ENCODE measurements at places on chromosomes 3 and 15.

DNA sequence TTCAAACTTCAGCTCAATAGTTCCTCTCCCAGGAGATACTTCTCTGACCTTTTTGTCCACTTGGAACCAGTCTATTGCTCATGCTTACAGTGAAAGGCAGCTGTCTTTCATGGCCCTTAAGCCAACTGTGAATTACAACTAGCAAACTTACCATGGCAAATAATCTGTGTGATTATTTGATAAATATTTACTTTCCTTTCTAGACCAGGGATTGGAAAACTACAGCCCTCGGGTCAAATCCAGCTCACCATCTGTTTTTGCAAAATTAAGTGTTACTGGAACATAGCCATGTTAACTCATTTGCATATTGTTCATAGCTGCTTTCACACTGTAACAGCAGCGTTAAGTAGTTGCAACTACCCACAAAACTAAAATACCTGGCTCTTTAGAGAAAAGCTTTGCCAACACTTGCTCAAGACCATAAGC is 289.1 kb upstream of the MCTP2 start:
- DNase-seq = no peak

GRCh38 chr15:28912422-28912821 is 26.6 kb downstream of the APBA2 start:
- no peak for DNase-seq

DNA sequence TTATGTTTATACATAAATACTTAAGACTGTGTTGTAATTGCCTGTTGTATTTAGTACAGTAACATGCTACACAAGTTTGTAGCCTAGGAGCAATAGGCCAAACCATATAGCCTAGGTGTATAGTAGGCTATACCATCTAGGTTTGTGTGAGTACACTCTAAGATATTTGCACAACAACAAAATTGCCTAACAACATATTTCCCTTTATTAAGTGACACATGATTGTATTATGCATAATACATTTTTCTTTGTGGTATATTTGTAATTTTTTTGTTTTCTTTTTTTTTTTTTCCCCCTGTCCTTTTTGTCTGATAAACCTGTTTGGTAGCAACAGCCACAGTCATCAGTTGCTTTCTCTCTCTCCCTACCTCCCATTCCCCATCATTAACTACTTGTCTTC is 945.6 kb downstream of the ZPLD1 start:
- DNase-seq = no peak

DNA sequence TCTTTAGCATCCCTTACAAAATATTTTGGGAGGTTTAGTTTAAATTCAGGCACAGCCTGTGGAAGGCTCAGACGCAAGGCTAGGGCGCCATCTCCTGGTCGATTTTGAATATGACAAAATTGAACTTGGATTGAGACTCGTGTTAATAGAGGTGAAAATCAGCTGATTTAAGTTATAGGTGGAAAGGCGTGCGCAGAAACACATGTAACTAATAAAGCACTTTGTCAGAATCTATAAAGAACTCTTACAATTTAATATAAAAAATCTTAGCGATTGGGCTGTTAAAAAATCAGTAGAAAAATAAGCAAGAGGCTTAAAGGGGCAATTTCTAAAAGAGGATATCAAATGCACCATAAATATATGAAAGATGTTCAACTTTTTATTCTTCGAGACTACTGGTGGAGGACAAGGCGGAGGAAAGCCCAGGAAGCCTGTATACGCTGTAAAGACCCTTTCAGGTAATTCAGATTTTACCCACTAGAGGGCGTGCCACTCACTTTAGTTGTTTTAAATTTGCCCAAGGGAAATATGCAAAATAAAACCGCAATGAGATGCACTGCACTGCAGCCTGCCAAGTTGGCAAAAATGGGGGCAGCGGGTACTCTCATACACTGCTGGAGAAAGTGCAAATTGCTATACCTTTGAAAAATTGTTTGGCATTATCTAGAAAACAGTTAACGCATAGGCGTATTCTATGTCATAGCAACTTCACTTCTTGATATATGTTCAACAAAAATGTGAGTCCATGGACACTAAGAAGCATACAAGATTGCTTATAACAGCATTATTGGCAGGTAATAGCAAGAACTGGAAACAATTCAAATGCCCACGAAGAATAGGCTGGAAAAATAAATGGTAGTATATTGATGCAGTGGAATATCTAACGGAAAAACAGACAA is 64.7 kb downstream of the SLC30A4 start:
- DNase-seq = peak; percentile 69

- no peak for DNase-seq
Observed at GRCh38 chr3:141360888-141361598, 7.3 kb upstream of the ZBTB38 start.

GRCh38 chr3:11140030-11140712 is 14.1 kb upstream of the HRH1 start:
- no peak for DNase-seq

GRCh38 chr3:68667346-68667745 is 265.0 kb downstream of the TAFA4 start:
- DNase-seq = no peak

GRCh38 chr3:107172411-107172810 is 204.8 kb upstream of the CCDC54 start:
- no peak for DNase-seq

- DNase-seq = no peak
Observed at GRCh38 chr3:49842843-49843517, 13.4 kb downstream of the TRAIP start.

DNA sequence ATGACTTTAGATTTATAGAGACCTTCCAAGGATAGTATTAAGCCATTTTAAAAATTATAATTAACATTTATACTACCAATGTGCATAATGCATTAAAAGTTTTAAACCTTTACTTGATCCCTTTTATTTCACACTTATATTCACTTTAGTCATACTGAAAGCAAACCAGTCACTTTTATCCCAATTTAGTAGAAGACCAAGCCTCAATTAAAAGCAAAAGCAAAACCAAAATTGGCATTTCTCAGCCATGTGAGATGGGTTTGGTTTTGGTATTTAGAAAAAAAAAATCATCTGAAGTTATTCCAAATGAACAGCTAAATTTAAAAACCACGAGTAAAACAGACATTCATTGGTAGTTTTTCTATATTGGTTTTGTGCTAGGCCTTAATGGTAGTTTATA is 249.4 kb downstream of the LPP start:
- DNase-seq = no peak

- DNase-seq = no peak
Observed at GRCh38 chr15:58134886-58135285, 3.3 kb upstream of the AQP9 start.

DNA sequence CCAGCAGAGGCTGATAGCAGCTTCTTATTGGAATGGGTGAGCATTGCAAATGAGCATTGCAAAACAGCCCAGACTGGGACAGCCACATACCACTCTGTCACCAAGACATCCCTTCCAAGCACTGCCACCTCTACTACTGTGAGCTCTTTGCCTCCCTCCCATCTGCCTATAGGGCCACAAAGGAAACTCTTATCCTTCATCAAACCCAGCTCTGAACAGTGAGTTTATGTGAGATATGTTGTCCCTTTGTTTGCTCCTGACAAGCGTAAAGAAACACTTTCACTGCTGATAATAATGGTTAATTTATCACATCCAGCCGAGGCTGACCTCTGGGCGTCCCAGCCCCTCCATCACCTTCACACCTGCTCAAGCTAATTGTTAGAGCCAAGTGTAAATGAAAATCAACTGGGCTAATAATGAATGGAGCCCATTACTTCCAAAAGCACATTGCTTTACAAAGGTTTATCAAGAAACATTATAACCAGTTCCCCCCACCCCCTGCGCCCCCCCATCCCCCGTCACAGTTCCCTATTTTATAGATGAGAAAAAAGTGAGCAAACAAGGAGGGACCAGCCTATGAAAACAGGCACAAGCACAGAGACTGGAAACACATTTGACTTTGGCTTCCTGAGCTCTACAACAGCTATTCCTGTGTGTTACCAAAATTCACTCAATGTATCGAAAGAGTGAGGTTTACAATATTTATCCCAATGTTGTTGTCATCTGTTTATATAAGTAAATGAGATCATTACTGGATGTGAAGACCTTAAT is 146.3 kb downstream of the ANXA2 start:
- DNase-seq = no peak

DNA sequence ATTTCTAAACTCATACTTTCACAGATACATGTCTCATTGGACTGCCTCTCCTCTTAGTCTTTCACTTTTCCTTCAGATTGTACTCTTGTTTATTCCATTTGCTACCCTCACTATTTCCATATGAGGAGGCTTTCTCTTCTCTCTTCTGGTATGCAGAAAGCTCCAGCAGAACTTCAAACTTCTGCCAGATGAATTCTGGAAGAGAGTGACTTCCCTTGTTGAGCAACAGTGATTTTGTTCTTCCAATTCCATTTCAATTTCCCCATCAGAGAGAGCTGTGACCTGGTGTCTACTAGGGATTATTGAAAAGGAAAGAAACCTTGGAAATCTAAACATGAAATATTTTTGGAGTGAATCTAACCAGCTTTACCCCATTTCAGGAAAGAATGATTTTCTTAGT is 523.2 kb upstream of the ZNF717 start:
- DNase-seq = no peak

GRCh38 chr3:196149831-196150301 is 61.3 kb downstream of the ZDHHC19 start:
- no peak for DNase-seq

DNA sequence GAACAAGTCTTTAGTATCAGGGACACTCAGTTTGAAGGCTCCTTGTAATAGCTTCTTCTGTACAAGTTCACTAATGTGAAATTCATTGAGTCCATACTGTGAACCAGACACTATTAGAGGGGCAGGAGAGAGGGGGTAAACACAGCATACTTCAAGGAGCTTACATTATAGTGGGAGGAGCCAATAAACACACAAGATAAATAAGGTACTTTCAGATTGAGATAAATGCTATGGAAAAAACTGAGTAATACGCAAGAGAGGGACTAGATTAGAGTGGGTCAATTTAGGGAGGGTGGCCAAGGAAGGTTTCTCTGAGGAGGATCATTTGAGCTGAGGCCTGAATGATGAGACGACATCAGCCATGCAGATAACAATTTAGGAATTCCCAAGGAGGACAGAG is 3.1 kb upstream of the AKAP13 start:
- no peak for DNase-seq

DNA sequence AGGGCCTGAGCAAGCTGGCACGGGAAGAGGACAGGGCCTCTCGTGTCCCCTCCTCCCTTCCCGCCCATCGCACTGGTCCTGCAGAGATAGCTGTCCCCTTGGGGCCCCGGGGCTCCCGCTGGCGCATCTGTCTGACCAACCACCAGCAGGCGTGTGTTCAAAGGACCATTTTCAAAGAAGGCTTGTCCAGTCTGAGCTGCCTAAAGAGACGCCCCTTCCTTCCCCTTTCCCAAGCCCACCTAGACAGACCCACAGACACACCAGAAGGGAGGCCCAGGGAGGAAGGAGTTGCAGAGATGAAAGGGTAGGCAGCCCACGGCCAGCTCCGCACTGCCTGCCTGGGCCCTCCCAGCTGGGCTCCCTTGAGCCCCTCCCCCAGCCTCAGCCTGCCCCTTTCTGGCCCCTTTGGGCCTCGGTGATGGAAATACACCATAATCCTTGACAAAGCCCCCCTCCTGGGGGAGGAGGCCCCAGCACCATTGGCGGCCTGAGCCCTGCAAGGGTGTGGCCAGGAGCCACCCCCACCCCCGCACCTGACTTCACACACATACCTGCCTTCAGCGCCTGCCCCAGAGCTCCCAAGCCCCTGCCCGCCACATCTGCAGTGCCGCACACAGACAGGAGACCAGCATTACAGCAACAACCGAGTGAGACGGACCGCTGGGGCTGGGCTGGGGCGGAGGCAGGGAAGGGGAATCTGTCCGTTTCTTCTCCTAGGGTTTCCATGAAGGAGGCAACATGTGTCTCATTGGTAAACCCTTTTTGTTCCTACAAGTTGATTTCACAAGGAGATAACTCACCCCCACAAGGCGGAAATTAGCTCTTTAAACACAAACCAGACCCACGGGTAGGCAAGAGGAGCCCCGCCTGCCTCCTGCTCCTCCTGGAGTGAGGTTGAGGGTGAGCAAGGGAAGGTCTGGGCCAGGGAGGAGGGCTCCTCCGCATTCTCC is at the start of gene STRA6:
Gene STRA6 (minus strand): TSS at position 336 of the 950 bp plus-strand sequence. CDS start 520 bp downstream, outside the sequence.
- DNase-seq = no peak

- DNase-seq = no peak
Observed at GRCh38 chr3:129474984-129475804, 35.2 kb downstream of the IFT122 start.

DNA sequence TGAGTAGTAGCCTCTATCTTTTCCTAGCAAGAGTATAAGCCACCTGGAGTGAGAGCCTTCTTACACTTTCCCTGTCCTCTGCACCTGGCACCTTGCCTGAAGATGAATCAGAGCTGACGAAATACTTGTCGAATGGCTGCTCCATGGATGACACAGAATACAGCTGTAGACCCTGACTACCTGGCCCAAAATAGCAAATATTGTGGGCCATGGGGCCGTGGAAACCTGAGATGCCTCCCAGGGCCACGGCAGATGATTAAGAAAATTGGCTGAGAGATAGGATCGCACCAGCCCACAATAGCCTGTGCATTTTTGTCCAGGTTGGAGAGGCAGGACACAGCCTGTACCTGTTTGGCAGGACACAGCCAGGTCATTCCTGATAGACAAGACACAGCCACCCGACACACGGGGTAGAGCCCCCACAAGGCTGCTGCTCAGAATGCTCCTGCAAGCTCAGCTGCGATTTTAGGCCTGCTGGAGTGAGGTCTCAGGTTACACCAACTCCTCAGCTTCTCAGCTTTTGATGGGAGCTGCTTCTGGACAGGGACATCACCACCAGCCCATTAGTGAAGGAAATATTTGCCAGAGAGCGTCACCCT is 22.9 kb upstream of the TPM1 start:
- no peak for DNase-seq

DNA sequence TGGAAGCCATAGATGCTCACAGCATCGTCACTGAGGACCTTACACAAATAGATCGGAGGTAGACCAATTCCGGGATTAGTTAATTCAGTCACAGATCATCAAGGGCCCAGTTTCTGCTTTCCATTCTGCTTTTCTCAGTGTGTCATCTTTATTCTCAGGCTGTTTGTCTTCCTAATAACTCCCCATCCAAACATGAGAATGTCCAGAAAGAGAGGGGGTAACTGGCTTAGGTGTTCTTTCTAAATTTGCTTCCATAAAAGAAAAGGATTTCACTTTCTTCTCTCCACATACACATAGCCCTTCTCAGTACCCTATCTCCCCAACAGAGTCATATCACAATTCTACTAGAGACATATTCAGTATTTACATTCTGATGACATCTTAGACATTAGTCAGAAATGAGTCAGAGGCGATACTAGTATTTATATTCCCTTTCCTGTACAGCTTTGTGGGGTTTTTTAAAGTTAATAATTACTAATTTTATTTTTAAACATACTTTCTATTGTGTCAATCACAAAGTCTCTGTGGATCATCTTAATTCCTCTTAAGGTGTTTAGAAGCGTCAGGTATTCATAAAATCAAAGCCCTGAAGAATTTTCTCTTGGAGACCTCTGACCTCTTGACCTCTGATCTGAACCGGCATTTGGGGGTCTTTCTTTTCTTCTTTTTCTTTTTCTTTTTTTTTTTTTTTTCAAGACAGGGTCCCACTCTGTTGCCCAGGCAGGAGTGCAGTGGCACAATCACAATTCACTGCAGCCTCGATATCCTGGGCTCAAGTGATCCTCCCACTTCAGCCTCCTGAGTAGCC is 24.3 kb upstream of the IL12A start:
- DNase-seq = no peak

Measured in activated CD4-positive, alpha-beta T cell treated with anti-CD3 and anti-CD28 coated beads, Interleukin-2, amount 50 U/mL, for 4 hours (primary cell).